Subcutaneous adipose tissue (tissue), 4 donors: ENCODE measurements at places on chromosomes 12 and 14. TPM values are rescaled to one million over a fixed set of nuclear protein-coding genes. Genes with fewer than 3 reads are reported as not detected.

Gene CFAP251
- total RNA-seq = 8.6 TPM

Gene OR6C70
- total RNA-seq = not detected

Gene MAPKAPK5
- 47.4 TPM for total RNA-seq

Gene SLC6A13
- not detected for total RNA-seq

Gene DPPA3
- total RNA-seq = not detected

Gene PFDN5
- total RNA-seq = 764 TPM

Gene CCDC196
- not detected for total RNA-seq
